ENCODE measurements at places on chromosomes 13 and 19.
A peak's percentile ranks its signal among the peaks of the same experiment; 100 is the strongest.

DNA sequence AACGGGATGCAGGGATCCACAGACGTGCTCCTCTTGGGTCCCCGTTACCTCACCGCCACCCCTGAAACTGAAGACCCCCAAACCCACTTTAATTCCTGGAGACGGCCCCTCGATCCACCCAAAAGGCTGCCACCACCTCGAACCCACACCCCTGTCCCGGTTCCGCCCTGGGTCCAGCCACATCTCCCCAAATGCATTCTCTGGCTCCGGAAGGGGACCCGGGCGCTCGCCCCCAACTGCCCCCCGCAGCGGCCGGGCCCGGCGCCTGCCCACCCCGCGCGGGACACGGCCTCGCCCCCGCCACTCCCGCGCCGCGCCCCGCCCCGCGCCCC is 219 bp upstream of the FSTL3 start:
- DNase-seq: no peak

DNA sequence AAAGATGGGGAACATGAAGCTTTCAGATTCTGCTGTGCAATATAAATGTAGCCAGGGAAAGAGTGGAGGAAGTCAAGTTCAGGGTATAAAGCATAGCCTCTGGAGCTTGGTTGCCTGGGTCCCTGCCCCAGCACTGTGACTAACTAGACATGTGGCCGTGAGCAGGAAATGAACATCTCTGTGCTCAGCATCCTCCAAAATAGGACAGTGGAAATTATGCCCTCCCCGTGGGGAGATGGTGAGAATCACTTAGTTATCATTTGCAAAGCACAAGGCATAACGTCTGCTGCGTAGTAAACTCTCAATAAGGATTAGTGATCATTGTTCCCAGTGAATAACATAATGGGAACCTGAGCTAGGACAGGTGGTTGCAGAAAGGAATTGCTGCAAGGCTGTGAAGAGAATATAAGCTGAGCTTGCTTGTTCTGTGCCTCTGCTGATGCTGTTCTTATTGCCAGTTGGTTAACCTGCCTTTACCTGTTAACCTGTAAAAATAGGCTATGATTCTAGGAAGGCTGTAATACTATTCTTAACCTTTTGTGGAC is 441.0 kb downstream of the COG6 start:
- DNase-seq: no peak

DNA sequence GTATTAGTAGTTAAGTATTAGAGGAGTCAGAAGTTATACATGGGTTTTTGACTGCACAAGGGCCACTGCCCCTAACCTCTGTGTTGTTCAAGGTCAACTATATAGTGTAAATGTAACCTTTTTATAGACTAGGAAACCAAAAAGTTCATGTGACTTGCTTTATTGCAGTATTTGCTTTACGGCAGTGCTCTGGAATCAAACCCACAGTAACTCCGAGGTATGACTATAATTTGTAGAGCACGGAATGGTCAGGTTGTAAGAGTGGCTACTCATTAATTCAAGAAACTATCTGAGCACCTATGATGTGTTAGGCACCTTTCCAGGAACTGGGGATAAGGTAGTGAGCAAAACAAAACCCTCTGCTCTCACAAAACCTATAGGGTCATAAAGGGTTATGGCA is 22.2 kb downstream of the SUPT20H start:
- no peak for DNase-seq

- DNase-seq: no peak
Observed at GRCh38 chr19:9741476-9742171, 26.9 kb downstream of the ZNF846 start.

- DNase-seq: no peak
Observed at GRCh38 chr13:41557719-41558118, 100.4 kb downstream of the RGCC start.

- DNase-seq: no peak
Observed at GRCh38 chr13:30179597-30180276, 127.6 kb downstream of the KATNAL1 start.

DNA sequence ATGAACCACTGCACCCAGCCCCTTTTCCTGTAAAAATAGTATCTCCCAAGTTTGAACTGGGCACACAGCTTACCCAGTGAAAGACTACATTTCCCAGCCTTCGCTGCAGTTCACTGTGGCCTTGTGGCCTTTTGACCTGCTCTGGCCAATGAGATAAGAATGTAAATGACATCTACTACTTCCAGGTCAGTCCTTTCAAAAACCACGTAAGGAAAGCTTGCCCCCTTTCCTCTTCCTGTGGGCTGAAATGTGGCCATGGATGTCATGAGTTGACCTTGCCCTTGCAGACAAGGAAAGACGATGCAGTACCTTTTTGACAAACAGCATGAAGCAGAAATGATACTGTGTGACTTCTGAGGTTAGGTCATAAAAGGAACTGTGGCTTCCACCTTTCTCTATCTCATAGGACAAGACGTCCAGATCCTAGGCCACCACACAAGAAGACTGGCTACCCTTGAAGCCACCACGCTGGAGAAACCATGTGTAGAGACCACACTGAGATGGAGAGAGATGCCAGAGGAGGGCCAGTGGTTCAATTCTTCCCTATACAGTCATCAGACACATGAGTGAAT is 19.9 kb downstream of the ACER1 start:
- no peak for DNase-seq

DNA sequence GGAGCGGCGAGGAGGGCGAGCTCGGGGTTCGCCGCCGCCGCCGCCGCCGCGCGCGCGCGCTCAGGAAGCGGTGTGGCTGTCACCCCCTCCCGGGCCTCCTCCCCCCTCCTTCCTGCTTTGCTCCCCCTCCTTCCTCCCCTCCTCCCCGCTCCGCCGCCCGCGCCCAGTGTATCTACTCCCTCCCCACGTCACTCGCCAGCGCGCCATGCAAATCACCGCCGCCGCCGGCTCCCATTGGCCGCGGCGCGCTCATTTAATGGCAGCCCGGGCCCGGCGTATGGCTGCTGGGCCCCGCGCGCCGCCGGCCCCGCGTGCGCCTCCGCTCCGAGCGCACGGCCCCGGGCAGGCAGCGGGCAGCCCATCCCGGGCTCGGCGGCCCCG is 335 bp upstream of the SOX1 start:
- DNase-seq: no peak

GRCh38 chr13:60363288-60363687 is 33.7 kb upstream of the TDRD3 start:
- DNase-seq: no peak

GRCh38 chr13:40987606-40988280 is 31.4 kb downstream of the ELF1 start:
- no peak for DNase-seq

DNA sequence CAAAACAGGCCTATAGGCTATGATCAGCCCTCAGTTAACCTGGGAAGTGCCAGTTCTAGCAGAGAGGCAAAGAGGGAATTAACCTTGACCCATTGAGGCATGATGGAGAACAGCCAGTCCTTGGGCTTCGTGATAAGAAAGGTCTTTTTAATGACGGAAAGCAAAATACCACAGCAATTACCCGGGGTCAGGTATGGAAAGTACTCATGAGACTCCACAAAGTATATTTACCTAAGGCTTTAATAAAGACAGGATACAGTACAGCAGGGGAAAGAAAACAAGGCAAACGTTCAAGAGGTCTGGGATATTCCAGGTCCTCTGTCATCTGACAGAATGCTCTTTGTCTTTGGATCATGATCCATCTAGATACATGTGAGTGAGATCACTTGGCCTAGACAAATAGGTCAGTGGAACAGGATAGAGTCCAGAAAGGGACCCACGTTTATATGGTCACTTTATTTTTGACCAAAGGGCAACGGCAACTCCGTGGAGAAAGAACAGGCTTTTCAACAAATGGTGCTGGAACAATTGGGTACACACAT is 52.2 kb downstream of the WDFY2 start:
- DNase-seq: no peak

- DNase-seq: no peak
Observed at GRCh38 chr13:100495455-100495854, 93.1 kb downstream of the GGACT start.

GRCh38 chr19:29858621-29859020 is 46.8 kb downstream of the CCNE1 start:
- DNase-seq: no peak

GRCh38 chr19:4802711-4803110 is 11.2 kb downstream of the FEM1A start:
- no peak for DNase-seq

- peak; percentile 53 for DNase-seq
Observed at GRCh38 chr19:41263042-41263849, 926 bp upstream of the HNRNPUL1 start.

Data from tibial nerve (tissue), 4 donors.